NCI-H2227 treated with DMSO at 0.1 percent for 48 hours (cell line): ENCODE measurements at places on chromosomes 1 and 21.

DNA sequence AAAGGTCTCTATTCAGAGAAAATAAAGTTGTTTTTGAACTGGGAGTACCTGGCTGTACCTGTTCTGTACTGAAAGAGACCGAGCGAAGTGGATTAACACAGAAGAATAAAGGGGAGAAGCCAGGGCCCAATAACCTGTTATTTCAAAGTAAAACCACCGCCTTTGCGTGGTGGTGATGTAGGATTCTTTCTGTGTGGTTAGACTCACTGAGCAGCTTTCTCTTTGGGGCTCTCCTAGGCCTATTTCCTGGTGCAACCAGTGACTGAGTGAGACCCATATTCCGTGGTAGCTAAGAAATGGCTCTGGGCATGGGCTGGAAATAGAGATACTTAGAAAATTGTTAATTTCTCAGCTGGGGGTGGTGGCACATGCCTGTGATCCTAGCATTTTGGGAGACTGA, 99.9 kb downstream of the XCL2 start:
- DNase-seq = no peak

GRCh38 chr1:37676281-37677142, 15.8 kb upstream of the CDCA8 start:
- no peak for DNase-seq

- DNase-seq = no peak
Measured at GRCh38 chr1:19605967-19606366, 38.1 kb upstream of the NBL1 start.

GRCh38 chr1:109622137-109622892, 2.7 kb downstream of the AMPD2 start:
- no peak for DNase-seq

DNA sequence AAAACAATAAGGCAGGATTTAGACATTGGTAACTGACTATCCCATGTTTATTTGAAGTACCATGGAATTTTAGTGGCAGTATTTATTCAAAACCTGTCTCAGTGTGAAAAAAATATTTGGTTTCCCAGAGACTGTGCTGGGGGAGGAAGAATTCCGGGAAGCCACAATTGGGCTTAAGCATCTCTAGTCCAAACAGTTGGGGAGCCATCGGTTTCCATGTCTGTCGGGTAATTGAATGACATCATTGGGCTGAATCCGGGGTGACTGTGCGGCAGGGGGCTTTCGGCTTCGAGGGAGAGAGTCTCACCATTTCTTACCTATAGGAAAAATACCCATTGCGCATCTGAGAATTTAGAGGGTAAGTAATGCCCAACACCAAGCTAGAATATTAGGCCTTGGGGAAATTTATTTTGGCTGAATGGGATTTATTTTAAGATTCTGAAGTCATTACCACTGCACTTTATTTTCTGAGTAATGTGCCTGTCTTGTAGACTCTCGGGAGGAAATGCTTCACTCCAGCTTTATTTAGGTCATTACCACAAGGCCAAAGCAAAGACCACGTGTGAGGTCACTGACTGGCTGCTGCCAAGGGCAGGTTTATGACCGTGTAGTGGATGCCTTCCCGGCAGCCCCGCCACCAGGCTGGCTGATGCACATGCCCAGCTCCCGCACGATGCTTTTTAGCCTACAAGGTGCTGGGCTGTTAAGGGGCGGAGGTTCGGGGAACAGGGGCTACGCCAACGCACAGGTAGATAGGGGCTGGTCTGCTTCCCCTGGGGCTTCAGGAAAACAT, 23.1 kb upstream of the UMODL1 start:
- DNase-seq = no peak

- no peak for DNase-seq
Measured at GRCh38 chr1:174491606-174492005, 43.8 kb downstream of the GPR52 start.

DNA sequence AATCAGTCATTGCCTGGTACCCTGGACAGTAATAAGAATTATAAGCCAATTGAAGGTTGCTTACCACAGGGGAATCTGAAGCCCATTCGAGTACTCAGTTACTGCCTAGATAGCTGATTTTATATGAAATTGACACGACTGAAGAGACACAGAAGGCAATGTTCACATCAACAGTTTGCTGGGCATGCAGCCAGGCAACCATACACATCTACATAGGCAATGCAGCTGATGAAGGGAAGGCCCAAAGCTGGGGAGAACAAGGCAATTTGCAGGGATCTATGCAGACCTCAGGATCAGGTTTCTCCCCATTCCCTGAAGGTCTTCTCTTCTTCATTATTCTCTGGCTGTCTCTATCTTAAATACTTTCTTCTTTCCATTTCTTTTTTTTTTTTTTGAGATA, 448.7 kb downstream of the PTBP2 start:
- no peak for DNase-seq

- DNase-seq = no peak
Measured at GRCh38 chr1:199857108-199857507, 170.4 kb upstream of the NR5A2 start.

DNA sequence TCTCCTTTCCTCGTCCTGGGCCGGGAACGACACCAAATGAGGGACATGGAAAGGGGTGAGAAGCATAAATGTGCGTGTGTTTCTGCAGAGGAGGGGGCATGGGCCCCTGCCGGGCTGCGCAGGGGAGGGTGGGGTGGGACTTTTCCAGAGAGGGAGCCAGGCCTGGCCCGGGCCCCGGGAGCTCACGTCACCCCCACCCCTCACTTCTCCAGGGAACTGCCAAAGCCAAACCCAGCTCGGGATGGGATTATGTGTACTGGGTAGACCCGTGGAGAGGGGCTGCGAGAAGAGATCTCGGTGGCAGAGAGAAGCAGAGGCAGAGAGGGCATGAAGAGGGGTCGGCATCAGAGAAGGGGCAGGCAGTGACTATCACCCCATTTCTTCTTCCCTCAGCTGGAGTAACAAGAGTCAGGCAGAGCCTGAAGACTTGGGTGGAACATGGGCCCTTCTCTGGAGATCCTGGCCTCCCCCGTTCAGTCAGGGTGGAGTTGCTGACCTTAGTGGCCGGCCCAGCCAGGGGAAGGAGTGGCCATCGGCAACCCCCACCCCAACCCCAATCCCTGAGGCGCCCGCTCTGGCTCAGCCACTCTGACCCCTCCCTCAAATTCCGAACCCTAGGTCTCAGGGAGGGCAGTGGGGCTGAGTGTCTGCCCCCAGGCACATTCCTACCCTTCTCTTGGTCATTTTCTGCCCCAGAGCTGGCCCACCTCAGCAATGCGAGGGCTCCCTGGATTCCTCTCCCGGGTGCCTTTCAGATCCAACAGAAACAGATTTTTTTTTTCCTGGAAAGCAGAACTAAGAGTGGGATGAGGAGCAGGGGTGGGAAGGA, 1.2 kb downstream of the ADAMTSL4 start:
- no peak for DNase-seq

GRCh38 chr1:246760422-246761347, 36.5 kb downstream of the SCCPDH start:
- DNase-seq = no peak

DNA sequence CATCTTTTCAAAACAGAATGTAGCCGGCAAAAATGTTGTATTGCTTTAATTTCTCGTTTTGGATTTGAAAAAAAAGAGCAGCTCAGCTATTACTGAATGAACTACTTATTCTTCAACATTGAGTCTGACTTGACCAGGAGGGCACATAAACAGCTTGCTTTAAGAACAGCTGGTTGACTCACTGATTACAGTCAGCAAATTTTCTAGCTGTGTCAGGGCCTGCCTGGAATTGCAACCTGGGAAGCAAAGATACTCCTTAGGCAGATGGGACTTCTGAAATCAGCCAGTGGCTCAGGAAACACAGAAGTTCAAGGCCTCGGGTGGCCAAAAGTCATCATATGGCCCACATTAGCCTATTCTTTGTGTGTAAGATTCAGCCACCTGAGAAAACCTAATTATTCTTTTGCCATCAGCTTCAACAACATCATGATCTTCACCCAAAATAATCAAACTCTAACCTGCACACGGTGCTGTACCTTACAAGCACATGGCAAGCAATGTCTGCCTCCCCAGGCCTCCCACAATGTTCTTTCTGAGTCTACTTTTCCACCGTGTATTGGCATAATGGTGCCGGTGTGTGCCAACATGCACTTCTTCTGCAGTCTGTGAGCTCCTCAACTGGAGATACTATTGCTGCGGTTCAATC, 307.2 kb downstream of the HHIPL2 start:
- DNase-seq = no peak

DNA sequence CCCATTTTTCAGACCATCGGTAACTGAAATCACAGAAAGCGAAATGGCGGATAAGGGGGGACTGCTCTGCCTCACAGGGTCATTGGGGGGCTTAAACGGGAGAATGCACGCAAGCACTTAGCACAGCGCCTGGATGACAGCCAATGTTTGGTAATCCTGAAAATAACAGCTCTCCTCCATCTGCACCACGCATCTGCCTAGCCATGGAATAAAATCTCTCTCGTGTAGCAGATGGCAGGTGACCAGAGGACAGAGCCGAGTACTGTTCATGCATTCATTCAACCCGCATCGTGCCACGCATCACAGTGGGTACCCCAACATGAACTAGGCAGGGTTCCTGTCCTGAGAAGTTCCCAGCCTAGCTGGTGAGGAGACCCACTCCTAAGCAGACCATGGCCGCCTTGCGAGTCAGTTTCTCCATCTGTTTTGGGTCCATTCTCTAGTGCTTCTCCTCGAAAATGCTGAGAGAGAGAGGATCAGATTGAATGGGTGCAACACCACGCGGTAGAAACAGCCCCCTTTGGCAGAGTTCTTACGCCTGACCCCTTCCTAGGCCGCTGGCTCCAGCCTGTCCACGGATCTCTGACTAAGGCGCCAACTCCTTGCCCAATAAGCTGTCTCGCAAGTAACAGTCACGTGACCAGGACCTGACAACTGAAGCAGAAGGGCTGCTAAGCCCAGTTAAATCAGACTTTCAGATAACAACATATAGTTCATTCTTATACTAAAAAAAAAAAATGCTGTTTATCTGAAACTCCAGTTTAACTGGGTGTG, 7.3 kb downstream of the SLC1A7 start:
- DNase-seq = no peak

- DNase-seq = no peak
Measured at GRCh38 chr1:246216906-246217305, 290.2 kb downstream of the SMYD3 start.
